Activated CD4-positive, alpha-beta memory T cell treated with anti-CD3 and anti-CD28 coated beads, Interleukin-2, amount 10 ng/mL, durations not matched to agents 7 days and 5 days (primary cell): ENCODE measurements at places on chromosomes 1 and 21.

GRCh38 chr1:18855573-18855972 is 3.9 kb downstream of the TAS1R2 start:
- no peaks in the 10 kb centered on the region for H3K4me1 ChIP-seq
- H3K4me3 ChIP-seq = no peak overlapping the region
- H3K27ac ChIP-seq = no peak overlapping the region
- DNase-seq = no peak
- no peaks in the 10 kb centered on the region for H3K27me3 ChIP-seq

DNA sequence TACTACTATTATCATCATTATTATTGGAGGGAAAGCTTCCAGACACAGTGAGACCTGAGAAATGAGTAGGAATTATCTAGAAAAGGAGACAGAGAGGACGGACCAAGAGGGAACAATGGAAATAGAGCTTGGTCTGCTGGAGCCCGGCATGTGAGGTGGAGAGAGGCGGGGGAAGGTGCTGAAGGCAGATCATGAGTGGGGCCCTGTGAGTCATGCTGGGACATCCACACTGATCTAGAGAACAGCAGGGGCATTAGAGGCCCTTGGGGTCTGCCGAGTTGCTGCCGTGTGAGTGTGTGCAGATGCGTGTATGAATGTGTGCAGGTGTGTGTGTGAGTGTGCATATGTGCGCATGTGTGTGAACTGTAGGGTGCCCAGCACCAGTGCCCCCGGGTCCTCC is 65.7 kb downstream of the TMCO4 start:
- peaks cover 16% of the 10 kb centered on the region for H3K36me3 ChIP-seq
- H3K27me3 ChIP-seq = no peaks in the 10 kb centered on the region
- no peak overlapping the region for H3K27ac ChIP-seq
- H3K4me1 ChIP-seq = no peaks in the 10 kb centered on the region

DNA sequence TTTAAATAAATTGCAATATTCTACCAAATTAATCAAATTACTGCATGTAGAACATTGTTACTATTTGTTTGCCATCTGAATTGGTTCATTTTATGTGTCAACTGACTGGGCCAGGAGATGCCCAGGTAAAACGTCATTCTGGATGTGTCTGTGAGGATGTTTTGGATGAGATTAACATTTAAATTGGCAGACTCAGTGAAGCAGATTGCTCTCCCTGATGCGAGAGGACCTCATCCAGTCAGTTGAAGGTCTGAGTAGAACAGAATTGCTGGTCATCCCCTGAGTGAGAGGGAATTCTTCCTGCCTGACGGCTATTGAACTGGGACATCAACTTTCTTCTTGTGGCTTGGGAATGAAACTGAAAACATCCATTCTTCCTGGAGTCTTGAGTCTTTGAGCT is 122.0 kb upstream of the GREM2 start:
- H3K4me3 ChIP-seq = no peak overlapping the region
- H3K27ac ChIP-seq = no peak overlapping the region
- H3K27me3 ChIP-seq = no peaks in the 10 kb centered on the region
- no peaks in the 10 kb centered on the region for H3K36me3 ChIP-seq

DNA sequence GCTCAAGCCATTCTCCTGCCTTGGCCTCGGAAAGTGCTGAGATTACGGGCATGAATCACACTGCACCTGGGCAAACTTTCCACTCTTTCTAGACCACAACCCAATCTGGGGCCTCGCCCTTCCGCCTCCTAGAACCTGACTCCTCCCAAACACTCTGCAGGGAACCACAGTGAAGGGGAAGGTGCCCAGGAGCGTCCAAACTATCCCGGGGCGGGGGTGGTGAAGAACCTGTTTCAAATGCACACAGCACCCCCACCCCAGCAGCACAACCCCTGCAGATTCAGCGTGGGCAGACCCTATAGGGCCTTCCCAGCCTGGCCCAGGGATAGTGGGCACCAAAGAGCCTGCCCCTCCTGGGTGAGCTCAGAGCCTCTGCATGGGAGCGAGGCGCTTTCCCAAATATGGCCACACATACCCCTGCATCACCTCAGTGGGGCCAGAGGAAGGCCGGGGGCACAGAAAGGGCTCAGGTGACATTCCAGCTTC is 86.9 kb downstream of the STUM start:
- peak overlapping the region; percentile 29 for H3K4me3 ChIP-seq
- peaks cover 39% of the 10 kb centered on the region for H3K4me1 ChIP-seq
- H3K36me3 ChIP-seq = peaks cover 45% of the 10 kb centered on the region
- peak overlapping the region; percentile 76 for H3K27ac ChIP-seq
- peak; percentile 64 for DNase-seq
- H3K27me3 ChIP-seq = no peaks in the 10 kb centered on the region

DNA sequence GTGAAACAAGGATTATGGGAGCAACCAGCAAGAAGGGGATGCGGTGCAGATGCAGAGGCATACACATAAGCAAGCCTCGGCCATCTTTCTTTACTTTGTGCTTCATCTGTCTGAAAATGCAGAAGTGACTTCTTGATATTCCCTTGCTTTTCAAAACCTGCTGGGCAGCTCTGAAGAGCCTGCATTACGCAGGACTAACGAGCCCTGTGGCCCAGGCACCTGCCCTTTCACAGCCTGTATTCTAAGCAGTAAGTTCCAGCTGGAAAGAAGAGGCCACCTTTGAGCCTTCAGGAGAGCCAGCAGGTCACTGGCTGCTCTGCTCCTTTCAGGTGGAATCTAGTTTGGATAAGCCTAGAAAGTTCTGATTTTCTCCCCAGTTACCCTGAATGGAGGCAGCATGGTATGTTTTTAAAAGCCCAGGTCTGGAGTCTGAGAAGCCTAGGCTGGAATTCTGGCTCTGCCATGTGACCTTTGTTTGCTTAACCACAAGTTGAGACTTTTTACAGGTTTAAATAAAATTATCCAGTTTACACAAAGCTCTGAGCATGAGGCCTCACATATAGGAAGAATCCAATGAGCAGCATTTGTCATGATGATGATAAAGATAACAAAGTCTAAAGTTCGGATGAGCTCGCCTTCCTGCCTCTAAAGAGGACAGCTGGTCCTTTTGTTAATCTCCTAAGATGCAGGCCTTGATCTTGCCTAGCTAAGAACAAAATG is 122.9 kb downstream of the UBR4 start:
- H3K27me3 ChIP-seq = no peaks in the 10 kb centered on the region
- peak overlapping the region; percentile 10 for H3K27ac ChIP-seq
- peaks cover 24% of the 10 kb centered on the region for H3K4me1 ChIP-seq
- no peak overlapping the region for H3K4me3 ChIP-seq
- no peak for DNase-seq

- H3K27ac ChIP-seq = no peak overlapping the region
- H3K36me3 ChIP-seq = no peaks in the 10 kb centered on the region
- DNase-seq = no peak
- no peak overlapping the region for H3K4me3 ChIP-seq
These were observed 39.4 kb downstream of the SLC5A9 start for GRCh38 chr1:48261881-48262400.

- H3K27ac ChIP-seq = no peak overlapping the region
- H3K27me3 ChIP-seq = peaks cover 4% of the 10 kb centered on the region
- DNase-seq = no peak
- H3K36me3 ChIP-seq = no peaks in the 10 kb centered on the region
- no peaks in the 10 kb centered on the region for H3K4me1 ChIP-seq
- no peak overlapping the region for H3K4me3 ChIP-seq
These were observed 82.0 kb upstream of the MROH9 start for GRCh38 chr1:170853302-170853701.

GRCh38 chr1:230487773-230488428 is 61.8 kb upstream of the PGBD5 start:
- peaks cover 21% of the 10 kb centered on the region for H3K27me3 ChIP-seq
- H3K4me1 ChIP-seq = no peaks in the 10 kb centered on the region
- DNase-seq = no peak
- H3K4me3 ChIP-seq = no peak overlapping the region
- no peak overlapping the region for H3K27ac ChIP-seq
- no peaks in the 10 kb centered on the region for H3K36me3 ChIP-seq

DNA sequence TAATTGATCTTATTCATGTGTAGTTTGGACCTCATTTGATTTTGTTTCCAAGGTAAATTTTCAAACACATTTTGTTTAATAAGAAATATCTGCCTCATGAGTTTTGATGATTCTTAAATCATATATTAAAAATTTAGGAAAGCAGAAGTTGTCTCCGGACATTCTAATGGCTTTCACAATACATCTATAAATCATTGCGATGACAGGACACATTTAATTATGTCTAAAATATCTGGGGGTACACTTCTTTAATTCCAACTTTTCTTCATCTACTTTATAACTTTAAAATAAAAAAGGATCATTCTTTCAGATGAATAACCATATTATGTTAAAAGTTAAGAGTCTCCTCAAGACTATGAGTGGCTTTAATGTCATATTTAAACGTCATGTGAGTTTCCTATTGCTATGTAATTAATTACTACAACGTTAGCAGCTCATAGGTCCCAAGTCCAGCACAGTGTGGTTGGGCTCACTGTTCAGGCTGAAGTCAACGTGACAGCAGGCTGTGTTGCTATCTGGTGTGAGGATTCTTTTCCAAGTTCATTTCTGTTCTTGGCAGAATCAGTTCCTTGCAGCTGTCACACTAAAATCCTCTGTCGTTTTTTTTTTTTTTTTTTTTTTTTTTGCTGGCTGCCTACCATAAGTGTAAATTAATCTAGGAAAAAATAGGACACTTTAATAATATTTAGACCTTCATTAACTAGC is 893.5 kb downstream of the LTN1 start:
- no peaks in the 10 kb centered on the region for H3K36me3 ChIP-seq
- H3K4me1 ChIP-seq = no peaks in the 10 kb centered on the region
- H3K4me3 ChIP-seq = no peak overlapping the region
- no peak overlapping the region for H3K27ac ChIP-seq
- H3K27me3 ChIP-seq = no peaks in the 10 kb centered on the region

GRCh38 chr1:154344977-154345837 is 19.9 kb downstream of the ATP8B2 start:
- peak overlapping the region; percentile 65 for H3K27ac ChIP-seq
- peak overlapping the region; percentile 73 for H3K4me3 ChIP-seq
- peaks cover 75% of the 10 kb centered on the region for H3K4me1 ChIP-seq
- DNase-seq = peak; percentile 87
- H3K27me3 ChIP-seq = no peaks in the 10 kb centered on the region

GRCh38 chr1:75980972-75981897 is 49.0 kb upstream of the ASB17 start:
- H3K27me3 ChIP-seq = peaks cover 5% of the 10 kb centered on the region
- no peak for DNase-seq
- no peaks in the 10 kb centered on the region for H3K36me3 ChIP-seq
- peaks cover 4% of the 10 kb centered on the region for H3K4me1 ChIP-seq
- no peak overlapping the region for H3K27ac ChIP-seq

DNA sequence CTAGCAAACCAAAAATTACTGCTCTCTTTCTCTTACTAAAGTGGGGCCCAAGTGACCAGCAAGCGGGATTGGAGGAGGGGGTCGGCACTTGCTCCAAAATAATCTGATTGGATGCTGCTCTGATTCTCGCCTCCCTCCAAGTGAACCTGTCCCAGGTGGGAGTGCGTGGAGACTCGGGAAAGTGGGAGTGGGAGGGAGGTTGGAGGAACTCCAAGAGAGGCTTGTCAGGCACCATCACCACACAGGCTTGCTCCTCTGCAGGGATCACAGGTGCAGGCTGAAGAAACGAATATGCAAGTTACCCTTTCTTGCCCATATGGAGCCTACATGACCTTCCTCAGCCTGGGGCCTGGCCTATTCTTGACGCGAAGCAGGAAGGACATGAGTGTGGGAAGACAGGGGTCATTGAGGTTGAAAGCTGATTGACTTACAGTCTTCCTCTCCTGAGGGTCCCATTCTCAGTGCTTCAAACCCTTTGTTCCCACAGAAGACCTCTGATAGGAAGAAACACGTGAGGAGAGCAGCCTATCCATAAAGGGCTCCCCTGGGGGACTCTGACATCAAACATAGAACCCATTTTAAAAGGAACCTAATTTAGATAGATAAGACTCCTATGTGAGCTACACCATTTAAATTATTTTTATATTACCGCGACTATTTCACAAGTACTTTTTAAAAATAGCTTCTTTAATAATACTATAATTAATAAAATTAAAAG is 14.2 kb downstream of the RGS8 start:
- no peak overlapping the region for H3K27ac ChIP-seq
- no peaks in the 10 kb centered on the region for H3K36me3 ChIP-seq
- DNase-seq = no peak
- no peak overlapping the region for H3K4me3 ChIP-seq

DNA sequence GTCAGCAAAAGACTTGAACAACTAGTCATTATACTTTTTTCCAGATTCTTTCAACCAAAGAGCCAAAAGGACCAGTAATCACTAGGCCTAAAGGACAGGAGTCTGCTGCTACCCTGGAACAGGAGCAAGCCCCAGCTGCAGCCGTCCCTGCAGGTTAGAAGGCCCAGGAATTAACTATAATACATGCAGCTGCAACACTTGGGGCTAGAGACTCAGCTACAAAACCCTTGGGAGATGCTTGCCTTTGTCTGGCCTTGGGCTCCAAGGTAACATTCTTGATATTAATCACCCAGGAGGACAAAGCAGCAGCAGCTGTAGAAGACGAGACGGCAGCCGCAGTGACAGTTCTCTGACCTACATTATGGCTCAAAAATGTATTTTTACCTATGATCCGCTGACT is 841.2 kb upstream of the ADGRL4 start:
- H3K4me1 ChIP-seq = no peaks in the 10 kb centered on the region
- H3K27ac ChIP-seq = no peak overlapping the region
- DNase-seq = no peak

GRCh38 chr1:231317306-231318014 is 20.2 kb downstream of the EXOC8 start:
- H3K36me3 ChIP-seq = no peaks in the 10 kb centered on the region
- H3K27me3 ChIP-seq = no peaks in the 10 kb centered on the region

DNA sequence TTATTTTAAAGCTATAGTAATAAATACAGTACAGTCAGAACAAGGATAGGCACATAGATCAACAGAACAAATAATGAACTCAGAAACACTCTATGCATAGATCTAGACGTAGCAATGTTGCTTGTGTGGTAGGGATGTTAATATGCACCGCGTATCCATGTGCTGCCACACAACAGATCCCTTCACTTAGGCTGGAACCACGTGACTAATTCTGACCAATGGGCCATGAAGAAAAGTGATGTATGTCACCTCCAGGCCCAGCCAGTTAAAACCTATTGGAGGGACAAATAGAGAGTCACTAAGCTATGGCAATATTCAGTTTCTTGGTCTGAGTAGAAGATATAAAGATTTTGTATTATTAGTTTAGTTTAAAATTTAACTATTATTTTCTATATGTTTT is 91.4 kb downstream of the ADAMTS1 start:
- H3K4me1 ChIP-seq = no peaks in the 10 kb centered on the region
- H3K4me3 ChIP-seq = no peak overlapping the region
- no peaks in the 10 kb centered on the region for H3K36me3 ChIP-seq
- H3K27me3 ChIP-seq = no peaks in the 10 kb centered on the region
- DNase-seq = no peak

DNA sequence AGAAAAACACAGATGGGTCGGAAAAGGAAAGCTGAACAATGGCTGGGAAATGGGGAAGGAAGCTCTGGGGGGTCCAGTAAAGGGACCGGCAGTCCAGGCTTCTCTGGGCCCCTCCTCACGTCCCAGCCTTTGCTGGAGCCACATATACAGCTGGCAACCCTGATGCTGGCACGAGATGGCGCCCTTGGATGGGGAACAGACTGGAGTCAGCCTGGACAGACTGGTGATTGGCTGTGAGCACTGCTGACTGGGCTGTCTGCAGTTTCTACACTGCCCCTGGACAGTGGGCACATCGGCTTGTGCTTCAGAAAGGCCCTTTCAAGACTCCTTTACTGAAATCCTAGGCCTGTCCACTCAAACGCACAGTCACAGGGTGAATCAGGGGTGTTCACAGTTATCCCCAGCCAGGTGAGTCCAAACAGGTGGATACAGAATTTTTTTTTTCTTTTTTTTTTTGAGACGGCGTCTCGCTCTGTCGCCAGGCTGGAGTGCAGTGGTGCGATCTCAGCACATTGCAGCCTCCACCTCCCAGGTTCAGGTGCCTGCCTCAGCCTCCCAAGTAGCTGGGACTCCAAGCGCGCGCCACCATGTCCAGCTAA is 31.1 kb upstream of the ZBTB40 start:
- peak; percentile 61 for DNase-seq
- H3K36me3 ChIP-seq = no peaks in the 10 kb centered on the region
- no peak overlapping the region for H3K27ac ChIP-seq
- peaks cover 35% of the 10 kb centered on the region for H3K27me3 ChIP-seq
- no peak overlapping the region for H3K4me3 ChIP-seq
